Psoas muscle (tissue), 8 donors: ENCODE measurements at places on chromosomes 1 and 21.

- DNase-seq, result no peak
Observed at GRCh38 chr1:204725821-204726448, 40.4 kb upstream of the LRRN2 start.

DNA sequence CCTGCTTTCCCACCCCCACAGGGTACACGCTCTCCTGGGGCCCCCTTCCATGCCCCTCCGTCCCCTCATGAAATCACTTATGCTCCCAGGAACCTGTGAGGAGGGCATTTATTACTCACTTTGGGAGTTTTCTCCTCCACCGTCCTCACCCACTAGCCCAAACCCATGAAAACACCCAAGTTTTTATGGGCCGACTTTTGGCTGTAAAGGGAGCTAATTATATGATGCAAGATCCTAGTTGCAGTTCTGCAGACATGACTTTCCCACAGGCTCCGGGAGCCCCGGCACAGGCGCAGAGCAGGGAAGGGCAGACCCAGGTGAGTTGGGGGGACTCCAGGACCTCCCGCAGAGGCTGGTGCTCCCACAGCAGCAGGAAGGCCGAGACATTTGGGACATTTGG lies 29.7 kb downstream of the EPHA2 start:
- DNase-seq, result no peak

DNA sequence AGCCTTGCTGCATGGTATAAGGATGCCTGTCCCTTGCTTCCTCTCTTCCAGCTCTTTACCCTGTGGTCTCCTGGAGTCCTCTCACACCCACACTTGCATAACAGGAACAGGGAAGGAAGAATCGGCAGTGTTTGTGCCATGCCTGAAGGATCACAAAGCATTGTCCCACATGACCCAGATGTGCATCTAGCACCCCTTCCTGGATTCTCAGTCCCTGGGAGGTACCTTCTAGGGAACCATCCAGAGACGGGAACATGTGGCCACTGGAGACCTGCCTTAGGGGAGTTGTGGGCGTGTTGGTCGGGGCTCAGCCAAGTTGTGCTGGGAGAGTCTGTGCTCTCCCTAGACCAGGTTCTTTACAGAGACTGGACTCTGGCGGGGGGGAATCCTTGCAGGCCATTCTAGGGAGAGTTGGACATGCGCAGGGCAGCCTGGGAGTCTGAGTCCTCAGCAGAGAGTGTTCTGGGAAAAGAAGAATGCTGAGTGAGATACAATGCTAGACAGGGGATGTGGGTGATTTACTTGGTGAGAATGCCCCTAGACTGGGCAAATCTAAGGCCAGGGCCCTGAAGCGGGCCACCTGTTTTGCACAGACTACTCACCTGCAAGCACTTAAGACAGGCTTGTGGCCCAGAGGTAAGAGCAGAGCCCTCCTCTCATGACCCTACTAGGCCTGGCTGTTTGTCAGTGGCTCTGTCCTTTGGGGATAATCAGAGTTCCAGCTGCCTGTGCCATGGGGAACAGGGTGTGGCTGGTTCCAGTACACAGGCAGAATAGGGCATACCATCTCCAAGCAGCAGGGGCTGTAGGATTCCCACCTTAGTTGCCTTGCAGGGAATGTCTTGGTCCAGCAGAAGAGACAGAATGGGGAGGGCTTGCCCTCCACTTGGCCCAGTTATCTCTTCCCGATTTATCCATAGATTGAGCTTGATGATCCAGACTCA lies 89.8 kb downstream of the MAN1C1 start:
- no peak for DNase-seq

GRCh38 chr1:69738458-69739250 lies 170.9 kb downstream of the LRRC7 start:
- DNase-seq, result no peak

- DNase-seq, result no peak
Observed at GRCh38 chr1:180386745-180387367, 115.5 kb downstream of the ACBD6 start.
